Suprapubic skin (tissue), 4 donors: ENCODE measurements at places on chromosomes 3 and 15. TPM values are rescaled to one million over a fixed set of nuclear protein-coding genes. Genes with fewer than 3 reads are reported as not detected.

The LMAN1L gene
- total RNA-seq = not detected

The KIF7 gene
- 1.8 TPM for total RNA-seq

The ERICH6 gene
- total RNA-seq = not detected

The CDHR4 gene
- not detected for total RNA-seq

The OR4M2 gene
- total RNA-seq = not detected
